ENCODE measurements at places on chromosomes 1 and 21.

- no peak for DNase-seq
Measured at GRCh38 chr1:219523411-219523810, 89.5 kb downstream of the ZC3H11B start.

- no peak for DNase-seq
Measured at GRCh38 chr21:42790520-42791065, 88.7 kb downstream of the WDR4 start.

GRCh38 chr1:2595261-2595811 lies 8.8 kb downstream of the PRXL2B start:
- DNase-seq, result no peak

- no peak for DNase-seq
Measured at GRCh38 chr1:25257196-25257595, 9.9 kb upstream of the RSRP1 start.

- DNase-seq, result no peak
Measured at GRCh38 chr1:215113776-215114153, 31.2 kb downstream of the KCNK2 start.

DNA sequence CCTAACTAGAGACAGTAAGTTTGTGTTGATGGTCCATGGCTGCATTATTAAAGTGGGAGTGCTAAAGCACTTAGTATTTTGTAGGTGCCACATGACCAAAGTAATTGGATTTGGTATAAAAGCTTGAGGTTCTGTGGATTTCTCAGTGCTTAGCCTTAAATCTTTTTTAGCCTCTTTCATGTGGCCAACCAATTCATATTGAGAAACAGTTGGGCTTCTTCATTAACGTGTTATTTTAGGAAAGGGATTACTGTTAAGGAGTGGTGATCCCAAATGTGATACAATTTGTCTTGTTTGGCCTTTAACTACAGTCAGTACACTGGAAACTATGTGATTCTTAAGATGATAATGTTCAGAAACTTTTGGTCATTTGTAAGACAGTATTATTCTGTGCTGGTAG lies 25.5 kb downstream of the MAN1A2 start:
- DNase-seq, result no peak

DNA sequence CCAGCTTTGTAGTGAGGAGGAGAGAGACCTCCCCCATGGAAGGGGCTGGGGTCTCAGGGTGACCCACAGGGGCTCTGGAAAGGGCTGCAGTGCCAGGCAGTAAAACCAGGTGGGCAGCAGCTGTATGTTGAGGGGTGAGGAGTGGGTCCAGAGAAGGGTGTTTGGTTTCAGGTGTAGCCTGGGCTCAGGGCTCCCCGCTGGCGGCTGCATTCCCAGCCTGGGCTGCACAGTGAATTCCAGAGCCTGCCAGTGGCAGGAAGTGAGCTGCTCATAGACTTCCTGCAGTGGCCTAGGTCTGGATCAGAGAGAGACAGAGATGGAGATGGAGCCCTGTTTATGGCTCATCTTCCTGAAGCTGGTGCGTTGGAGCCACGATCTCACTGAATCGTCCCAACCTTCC lies 356.4 kb downstream of the PTPRU start:
- DNase-seq, result no peak

DNA sequence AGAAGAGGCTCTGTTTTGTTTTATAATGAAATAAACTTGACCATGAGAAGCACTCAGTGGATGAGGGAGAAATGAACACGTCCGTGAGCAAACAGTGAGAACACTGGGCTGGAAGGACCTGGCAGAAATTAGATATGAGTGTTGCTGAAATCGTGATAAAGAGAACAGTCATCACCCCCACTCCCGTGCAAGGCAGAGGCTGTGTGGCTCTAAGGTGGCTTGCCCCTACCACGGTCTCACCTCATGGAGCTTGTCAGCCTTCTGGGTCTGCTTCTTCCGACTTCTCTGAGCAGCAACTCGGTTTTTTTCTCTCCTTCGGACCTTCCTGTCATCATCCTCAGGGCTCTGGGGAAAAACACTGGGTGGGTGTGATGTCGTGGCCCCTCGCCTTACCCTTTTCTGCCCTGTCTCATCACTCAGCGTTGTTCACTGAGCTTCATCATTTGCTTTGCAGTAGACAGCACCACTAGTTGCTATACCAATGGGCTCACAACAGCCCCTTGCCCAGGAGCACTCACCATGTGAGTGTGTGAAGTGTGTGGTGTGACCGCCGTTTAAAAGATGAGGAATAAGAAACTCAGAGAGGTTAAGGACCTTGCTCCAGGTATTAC lies 2.8 kb downstream of the BATF3 start:
- no peak for DNase-seq
